ENCODE measurements at places on chromosomes 3 and 15.

GRCh38 chr3:140467104-140467577 is 210.7 kb upstream of the TRIM42 start:
- no peak for DNase-seq

DNA sequence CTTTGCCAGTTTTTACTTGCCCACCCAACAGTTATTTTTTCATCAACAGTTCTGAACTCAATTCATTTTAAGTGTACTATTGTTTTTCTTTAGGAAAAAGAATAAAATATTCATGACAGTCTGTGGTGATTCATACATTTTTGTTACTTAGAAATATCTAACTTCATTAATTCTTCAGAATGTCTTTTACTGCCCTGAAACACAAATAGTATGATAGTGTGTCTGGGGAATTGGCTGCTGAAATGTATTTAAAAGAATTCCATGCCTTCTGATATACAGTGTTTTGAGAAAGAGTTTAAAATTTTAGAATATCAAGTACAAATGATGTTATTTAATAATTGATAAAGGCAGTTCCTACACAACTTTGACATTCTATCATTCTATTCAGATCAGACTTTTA is 854.1 kb downstream of the NAALADL2 start:
- DNase-seq = no peak

DNA sequence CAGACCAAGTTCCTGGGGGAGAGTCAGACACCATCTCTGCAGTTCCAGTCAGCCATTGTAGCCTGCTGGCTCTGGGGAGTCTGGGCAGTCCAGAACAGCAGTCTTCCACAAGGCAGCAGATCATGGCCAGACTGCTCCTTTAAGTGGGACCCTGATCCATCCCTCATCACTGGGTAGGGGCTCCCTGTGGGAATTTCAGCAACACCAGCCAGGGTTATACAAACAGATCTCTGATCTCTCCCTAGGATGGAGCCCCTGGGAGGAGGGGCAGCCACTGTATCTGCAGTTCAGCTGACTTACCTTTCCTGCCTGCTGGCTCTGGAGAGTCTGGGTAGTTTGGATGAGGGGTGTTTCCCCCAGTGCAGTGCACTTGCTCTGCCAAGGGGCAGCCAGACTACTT is 42.1 kb upstream of the UNC13C start:
- no peak for DNase-seq

GRCh38 chr3:197424674-197425484 is 126.5 kb upstream of the DLG1 start:
- DNase-seq = no peak

- DNase-seq = no peak
Observed at GRCh38 chr3:174958671-174959328, 99.7 kb downstream of the NAALADL2 start.

DNA sequence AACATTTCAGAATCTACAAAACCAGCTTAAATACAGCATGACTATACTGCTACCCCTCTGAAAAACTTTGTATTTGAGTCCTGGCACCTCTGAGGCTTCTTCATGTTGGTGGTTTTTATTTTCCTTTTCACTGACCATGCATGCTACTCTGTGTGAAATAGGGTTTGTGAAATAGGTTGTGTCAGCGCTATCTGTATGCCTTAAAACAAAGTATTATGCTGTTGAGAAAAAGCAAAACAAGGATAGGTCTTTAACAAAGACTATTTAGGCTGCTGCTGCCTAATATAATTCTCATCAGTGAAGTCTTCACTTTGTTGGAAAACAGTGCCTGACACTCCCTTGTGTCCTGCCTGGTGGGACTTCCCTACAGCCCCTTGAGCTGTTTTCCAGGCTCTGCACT is 28.7 kb upstream of the TRAK1 start:
- no peak for DNase-seq

DNA sequence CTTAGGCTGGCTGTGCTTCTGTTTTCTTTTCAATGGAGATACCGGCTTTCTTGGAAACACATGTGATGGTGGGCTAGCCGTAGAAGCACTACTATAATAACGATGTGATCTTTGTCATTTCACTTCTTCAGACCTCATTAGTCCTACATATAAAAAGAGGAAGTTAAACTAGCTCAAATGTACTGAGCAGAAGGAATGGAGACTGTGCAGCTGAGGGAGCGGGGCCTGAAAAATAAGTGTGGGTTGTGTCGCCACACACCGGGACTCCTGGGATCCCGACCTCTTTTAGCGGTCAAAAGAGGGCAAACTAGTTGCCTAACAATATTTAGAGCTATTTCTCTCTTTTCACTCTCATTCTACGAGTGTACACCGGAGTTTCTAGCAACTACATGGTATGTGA is 1.0 kb upstream of the RNF7 start:
- DNase-seq = peak; percentile 54

GRCh38 chr15:37698679-37699078 is 235.8 kb upstream of the TMCO5A start:
- no peak for DNase-seq
